ENCODE measurements at places on chromosomes 5 and 9. TPM values are rescaled to one million over a fixed set of nuclear protein-coding genes. Genes with fewer than 3 reads are reported as not detected.

The SLC4A9 gene
- not detected for total RNA-seq

The COX7C gene
- total RNA-seq, result 210 TPM

The CRHBP gene
- not detected for total RNA-seq

- no peak for DNase-seq
Observed at GRCh38 chr9:95876138-95876444, 600 bp downstream of the ERCC6L2 start.

DNA sequence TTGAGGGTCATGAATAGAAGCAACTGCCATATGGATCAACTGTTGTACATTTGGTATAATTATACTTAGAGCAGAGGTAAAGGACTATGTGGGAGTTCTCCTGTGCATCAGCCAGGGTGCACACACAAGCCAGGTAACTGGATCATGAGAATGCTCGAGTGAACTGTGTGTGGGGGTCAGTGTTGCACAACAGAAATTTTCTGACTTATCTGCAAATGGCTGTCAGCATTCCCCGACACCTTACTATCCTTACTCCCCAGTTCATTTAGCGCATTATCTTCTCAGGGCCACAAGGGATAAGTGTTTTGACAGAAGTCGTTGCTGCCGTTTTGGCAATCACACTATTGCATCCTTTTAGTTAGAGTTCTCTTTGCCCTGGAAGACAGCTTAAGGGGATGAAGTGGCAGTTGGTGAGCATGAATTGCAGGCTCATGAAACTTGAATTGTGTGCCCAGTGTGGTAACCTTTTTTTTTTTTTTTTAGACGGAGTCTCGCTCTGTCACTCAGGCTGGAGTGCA is 1.7 kb downstream of the CANX start:
- DNase-seq, result peak; percentile 14

- DNase-seq, result no peak
Observed at GRCh38 chr9:37925786-37926736, 22.1 kb upstream of the SLC25A51 start.

GRCh38 chr9:114945616-114946412 is 15.4 kb upstream of the TNFSF8 start:
- DNase-seq, result no peak

DNA sequence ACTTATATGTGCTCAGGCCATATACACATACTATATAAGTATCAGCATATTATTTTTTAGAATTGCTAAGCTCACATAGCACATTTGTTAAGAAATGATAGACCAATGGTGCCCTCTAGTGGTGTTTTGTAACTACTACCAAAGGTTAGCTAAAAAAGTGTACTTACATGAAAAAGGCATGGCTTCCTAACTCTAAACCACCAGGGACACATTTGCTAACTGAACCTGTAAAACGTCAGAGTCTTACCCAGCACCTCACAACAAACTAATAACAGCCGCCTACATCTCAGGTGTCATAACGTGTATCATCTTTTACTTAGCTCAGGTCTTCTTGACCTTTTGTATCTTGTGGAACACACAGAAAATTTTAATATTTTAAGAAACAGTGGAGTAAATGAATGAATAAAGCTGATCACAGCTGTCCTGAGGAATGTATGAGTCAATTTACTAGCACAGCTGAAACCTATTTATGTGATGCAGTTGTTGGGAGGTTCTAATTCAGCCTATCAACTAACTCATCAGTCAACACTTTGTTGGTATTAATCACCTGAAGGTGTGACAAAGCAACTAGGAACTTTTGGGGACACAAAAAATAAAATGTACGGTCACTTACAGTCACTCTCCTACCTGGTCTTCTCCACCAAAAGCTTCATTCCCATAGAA is 72.9 kb downstream of the BAAT start:
- peak; percentile 84 for DNase-seq

- DNase-seq, result no peak
Observed at GRCh38 chr9:109981091-109981490, 201.1 kb downstream of the PALM2AKAP2 start.

- no peak for DNase-seq
Observed at GRCh38 chr9:108836319-108836718, 19.5 kb downstream of the ACTL7B start.

GRCh38 chr5:141878186-141878710 is at the start of gene PCDH1:
TSS of gene PCDH1 (minus strand) at chr5:141878410. CDS start at chr5:141878262, 148 bp downstream.
- peak; percentile 14 for DNase-seq
